Stimulated activated CD4-positive, alpha-beta T cell treated with anti-CD3 and anti-CD28 coated beads, TNF-alpha, amount 100 ng/mL, for 1 hour (primary cell): ENCODE measurements at places on chromosomes 2 and 18.

GRCh38 chr18:12515550-12515949 is 107.8 kb downstream of the PRELID3A start:
- DNase-seq = no peak

DNA sequence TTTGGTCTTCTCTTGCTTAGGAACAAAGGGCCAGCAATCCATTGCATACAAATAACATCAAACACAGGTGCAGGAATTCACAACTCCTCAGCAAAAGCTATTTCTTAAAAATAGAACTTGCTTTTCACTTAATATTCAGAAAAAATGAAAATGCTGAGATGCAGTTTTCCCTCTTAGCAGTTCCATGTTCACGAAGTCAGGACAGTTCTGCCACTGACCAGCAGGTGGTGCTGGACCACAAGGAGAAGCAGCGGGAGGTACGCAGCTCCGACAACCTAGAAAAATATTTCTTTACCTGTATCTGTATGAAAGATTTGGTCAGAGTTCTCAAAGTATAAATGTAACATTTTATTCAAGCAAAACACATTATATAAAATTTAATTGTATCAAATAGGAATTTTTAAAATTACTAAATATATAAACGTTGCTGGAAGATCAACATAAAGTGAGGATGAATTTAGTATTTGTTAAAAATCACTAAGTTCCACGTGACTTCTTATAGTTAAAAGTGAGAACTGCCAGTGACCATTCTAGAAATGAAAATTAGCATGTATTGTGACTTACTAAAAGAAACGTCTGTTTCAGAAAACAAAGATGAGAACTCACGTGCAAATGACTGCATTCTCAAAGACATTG is 48.8 kb downstream of the ADNP2 start:
- no peak for DNase-seq

DNA sequence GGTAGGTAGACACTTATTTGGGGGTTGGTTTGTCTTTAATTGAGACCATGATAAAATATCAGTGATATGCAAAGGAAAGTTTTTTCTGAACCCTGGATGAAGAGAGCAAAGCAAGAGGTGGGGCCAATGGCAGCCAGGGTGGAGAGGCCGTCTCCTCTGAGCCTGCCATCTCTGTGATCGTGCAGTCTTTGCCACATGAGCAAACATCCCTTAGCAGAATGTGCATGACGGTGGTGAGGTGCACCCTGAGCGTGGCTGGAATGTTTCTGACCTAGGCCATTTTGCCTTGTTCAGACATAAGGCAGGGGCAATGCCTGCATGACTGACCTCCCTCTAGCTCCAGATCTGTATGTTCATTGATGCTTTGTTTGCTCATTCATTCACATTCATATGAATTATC is 6.0 kb downstream of the NCK2 start:
- DNase-seq = no peak

GRCh38 chr2:98478907-98479306 is 34.2 kb downstream of the INPP4A start:
- no peak for DNase-seq

DNA sequence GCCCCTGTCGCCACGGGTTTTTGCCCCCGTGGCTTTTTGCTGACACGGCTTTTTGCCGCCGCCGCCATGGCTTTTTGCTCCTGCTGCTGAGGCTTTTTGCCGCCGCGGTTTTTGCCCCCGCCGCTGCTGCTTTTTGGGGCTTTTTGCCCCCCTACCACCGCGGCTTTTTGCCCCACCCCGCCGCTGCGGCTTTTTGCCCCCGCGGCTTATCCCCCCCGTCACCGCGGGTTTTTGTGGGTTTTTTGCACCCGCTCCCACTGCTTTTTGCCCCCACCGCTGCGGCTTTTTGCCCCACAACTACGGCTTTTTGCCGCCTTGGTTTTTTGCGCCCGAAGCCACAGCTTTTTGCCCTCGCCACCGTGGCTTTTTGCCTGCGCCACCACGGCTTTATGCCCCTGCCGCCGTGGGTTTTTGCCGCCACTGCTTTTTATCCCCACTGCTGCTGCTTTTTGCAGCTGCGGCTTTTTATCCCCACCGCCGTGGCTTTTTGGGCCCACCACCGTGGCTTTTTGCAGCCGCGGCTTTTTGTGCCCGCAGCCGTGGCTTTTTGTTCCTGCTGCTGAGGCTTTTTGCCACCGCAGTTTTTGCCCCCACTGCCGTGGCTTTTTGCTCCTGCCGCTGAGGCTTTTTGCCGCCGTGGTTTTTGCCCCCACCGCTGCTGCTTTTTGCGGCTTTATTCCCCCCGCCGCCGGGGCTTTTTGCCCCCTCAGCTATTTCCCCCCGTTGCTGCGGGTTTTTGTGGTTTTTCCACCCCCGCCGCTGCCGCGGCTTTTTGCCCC is 2798.0 kb upstream of the TEKT4 start:
- no peak for DNase-seq

DNA sequence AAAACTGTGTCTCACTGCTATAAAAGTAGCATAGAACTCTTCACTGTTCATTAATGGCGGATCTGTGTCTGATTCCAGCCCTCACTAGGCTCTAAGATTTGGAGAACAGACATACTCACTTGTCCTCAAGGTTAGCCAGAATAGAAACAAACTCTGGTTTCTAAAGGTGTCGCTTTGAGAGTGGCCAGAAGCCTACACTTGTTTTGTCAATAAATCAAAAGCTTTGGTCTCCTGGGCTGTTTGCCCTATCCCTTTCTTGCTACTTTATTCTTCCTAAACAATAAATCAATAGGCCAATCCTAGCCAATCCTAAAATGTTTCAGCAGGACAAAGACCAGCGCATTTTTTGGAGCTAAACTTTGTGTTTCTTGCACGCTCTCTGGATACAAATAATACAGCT is 1064.6 kb upstream of the CHAC2 start:
- no peak for DNase-seq

- no peak for DNase-seq
These were observed 68.1 kb downstream of the MYOM1 start for GRCh38 chr18:3151399-3152264.

- DNase-seq = no peak
These were observed 38.3 kb upstream of the TEX51 start for GRCh38 chr2:126860385-126860784.

- DNase-seq = no peak
These were observed 204.1 kb upstream of the VRK2 start for GRCh38 chr2:57842531-57842930.

GRCh38 chr2:180753809-180754761 is 226.3 kb upstream of the UBE2E3 start:
- DNase-seq = no peak

DNA sequence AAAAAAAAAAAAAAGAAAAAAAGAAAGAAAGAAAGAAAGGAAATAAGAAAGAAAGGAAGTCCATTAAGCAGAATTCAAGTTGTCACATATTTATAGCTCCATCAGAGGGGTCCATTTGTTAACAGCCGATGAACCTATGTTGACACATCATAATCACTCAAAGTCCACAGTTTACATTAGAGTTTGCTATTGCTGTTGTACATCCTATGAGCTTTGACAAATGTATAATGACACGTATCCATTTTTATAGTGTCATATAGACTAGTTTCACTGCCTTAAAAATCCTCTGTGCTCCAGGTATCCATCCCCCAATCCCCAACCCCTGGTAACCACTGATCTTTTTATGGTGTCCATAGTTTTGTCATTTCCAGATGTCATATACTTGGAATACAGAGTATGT is 335.2 kb downstream of the RND3 start:
- no peak for DNase-seq

DNA sequence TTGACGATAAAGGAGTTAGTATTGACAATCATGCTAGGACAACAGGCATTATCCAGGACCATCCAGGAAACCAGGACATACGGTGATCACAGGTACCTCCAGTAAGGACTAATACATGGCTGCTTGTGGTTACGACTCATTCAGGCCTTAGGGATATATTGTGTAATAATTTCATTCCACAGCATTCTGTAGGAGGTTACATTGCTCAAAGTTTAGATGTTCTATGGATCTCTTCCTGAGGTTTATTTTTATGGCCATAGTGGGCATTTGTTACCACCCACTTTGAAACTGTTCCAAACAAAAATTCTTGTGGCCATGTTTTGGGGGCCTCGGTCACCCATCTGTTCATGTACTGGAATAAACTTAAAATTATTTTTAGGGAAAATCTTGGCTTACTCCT is 431.6 kb downstream of the METTL4 start:
- DNase-seq = no peak

GRCh38 chr18:9861157-9861556 is 24.6 kb upstream of the TXNDC2 start:
- no peak for DNase-seq

DNA sequence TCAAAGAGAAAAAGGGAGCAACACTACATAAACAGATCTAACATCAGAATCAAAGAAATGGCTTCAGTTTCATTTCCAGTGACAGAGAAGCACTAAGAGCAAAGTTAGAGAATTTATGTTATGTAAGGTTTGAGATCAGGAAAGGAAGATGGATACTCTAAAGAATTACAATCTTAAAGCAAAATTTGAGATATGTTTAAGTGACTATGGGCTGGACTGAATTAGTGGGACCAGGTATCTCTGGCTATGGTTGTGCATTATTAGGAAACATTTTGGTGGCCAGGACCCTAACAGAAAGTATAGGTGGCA is 208.2 kb downstream of the CCDC178 start:
- no peak for DNase-seq

DNA sequence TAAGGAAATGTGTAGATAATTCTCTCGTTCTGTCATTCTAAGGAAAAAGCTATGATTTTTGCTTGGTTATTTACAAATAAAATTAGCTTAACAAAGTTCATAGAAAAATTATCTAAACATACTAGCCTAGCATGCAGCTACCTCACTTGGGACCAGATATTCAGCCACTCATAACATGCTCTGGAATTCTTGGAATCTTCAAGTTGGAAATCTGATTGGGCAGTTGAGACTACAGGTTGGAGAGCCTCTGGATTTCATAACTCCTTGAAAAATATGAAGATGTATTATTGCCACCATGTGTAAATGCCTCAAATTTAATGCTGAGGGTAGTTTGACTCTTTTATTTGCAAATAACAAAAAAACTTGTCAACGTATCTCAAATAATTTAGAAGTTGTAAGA is 132.2 kb upstream of the GULP1 start:
- DNase-seq = no peak

- DNase-seq = no peak
These were observed 504.7 kb downstream of the PLCL1 start for GRCh38 chr2:198309081-198309480.

- DNase-seq = no peak
These were observed 1.4 kb downstream of the ASB3 start for GRCh38 chr2:53785366-53785765.

- no peak for DNase-seq
These were observed 448.6 kb downstream of the BCL11A start for GRCh38 chr2:60104514-60105505.

DNA sequence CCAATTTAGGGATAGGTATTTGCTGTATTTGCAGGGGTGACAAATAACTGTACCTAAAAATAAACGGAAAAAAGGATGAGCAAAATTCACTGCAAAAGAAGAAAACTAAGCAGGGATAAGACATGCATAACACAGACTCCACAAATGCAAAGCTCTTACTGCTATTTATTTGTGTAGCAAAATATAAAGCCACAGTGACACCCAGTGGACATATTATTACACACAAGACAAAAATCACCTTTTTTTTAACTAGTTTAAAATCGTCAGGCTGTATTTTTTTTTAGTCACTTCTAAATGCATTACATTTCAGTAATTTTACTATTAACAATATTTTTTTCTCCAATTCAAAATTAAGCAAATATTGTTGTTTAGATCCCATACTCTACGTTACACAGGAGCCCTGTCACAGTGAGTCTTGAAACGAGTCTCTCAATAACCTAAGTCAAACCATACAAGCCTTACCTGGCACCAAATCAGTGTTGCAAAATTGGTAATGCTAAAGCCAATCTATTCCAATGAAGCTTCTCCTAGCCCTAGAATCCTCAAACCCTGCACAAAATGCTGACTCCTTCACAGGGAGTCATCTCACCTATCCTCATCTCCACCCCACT is 23.7 kb downstream of the METTL4 start:
- no peak for DNase-seq
